ENCODE measurements at places on chromosomes 12 and 14.

GRCh38 chr12:31300783-31301182, 25.2 kb downstream of the SINHCAF start:
- DNase-seq = no peak

DNA sequence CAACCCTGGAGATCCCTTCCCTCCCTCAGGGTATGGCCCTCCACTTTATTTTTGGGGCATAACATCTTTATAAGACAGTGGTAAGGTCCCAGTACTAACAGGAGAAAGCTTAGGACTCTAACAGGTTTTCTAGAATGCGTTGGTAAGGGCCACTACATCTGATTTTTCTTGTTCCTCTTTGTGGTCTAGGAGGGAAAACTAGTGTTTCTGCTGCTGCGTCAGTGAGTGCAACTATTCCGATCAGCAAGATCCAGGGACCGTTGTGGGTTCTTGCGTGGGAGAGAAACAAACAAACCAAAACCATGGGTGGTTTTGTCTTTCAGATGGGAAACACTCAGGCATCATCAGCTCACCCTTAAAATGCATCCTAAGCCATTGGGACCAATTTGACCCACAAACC, 123.6 kb upstream of the SLC16A7 start:
- no peak for DNase-seq

DNA sequence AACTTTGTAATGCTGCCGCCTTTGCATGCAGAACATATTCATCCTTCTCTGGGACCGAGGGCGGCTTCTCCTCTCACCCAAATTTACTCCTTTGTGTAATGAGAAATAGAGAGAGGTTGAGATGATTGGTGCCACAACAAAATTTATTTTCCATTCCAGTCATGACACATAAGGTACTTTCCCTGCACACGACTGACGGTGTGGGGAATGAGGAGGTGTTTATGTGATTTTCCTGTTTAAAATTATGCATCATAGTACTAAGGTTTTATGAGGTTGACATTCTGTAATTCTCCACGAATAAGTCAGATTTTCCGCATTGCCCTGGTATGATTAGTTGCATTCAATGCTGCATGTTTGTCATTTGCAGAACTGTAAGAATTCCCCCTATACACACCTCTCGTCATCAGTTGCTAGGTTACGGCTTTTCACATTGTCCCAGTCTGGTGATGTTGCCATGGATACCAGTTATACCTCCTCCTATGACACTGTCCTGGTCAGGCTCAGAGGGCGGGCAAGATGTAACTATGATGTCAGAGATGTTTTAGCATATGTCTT, 23.1 kb downstream of the BICDL1 start:
- DNase-seq = peak; percentile 52

DNA sequence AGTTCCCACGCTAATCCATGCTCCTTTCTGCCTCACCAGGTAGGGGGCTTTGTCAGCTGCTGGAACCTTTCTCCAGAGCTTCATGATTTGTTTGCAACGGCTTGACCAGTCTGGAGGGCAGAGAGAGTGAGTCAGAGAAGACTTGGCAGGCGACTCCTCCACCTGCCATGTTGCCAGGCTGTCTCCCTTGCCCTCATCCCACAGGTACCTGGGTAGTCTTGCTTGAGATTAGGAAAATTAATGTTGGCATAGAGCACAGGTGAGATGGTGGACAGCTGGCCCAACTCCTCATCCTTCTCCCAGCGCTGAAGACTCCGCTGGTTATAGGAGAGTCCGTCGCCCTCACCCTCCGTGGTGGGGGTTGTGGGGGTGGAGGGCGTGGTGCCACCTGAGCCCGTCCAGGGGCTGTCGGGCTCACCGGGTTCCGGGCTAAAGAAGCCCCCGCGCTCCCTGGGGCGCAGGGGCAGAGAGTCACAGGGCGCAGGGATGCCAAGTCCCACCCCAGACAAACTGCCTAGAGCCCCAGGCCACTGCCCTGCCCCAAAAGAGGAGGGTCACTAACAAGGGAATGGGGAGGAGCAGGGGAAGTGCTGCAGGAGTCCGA, 18.6 kb downstream of the KMT2D start:
- DNase-seq = no peak

DNA sequence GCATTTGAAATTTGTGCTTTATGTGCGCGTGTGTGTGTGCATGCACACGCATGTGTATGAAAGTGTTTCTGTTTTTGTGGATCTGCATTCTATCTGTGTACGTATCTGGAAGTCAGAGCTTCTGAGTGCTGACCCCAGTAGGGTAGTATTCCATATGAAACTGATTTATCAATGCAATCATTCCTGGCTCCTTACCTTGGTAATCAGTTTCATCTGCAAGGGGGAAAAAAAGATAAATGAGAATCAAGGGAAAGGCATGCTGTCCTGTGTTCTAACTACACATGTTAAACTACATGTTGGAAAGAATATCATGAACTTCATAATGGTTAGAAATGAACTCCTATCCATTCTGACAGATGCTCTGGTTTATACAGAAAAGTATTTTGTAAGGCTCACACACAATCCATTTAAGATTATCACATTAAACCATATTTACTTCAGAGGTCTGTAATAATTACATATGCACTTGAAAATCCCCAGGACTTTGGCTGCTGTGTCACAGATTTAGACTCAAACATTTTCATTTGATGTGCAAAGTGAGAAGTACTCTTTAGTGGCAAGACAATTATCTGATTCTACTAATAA, 276.1 kb upstream of the LMO3 start:
- DNase-seq = no peak

GRCh38 chr12:51687177-51687576, 96.1 kb downstream of the SCN8A start:
- no peak for DNase-seq

GRCh38 chr12:7498809-7499208, 4.8 kb downstream of the CD163 start:
- no peak for DNase-seq

DNA sequence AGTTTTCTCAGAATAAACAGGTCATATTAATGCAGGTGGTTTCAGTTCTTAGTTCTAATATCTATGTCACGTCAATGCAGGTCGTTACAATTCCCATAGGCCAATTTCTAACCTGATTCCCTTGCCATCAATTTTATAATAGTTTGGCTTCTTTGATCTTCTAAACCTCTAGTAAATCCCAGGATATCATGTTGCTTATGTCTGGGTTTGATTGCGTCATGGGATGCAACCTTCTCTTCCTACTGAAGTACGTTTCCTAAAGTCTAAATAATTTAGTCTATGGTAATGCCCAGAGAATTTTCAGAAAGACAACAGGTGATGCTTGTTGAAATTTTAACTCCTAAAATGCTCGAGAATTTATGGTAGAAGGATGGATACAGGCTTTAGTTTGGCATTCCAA, 19.2 kb downstream of the TAS2R7 start:
- DNase-seq = no peak
